ENCODE measurements at places on chromosomes 2 and 18.

DNA sequence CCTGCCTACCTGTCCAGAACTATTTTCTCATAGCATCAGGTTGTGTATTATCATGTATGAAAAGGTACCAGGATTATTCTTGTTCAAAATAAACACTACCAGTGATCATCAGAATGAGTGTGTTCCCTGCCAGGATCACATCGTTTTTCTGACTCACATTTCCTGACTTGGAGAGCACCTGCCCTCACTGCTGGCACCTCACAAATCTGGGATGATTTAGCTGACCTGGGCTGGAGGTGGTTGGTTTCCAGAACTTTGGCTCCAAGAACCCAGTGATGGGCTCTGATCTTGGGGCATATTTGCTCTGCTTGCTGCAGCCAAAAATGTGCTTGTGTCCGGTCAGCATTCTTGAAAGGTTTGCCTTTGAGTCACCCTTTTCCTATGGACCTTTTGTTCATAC lies 836.3 kb upstream of the ACVR2A start:
- DNase-seq = no peak

GRCh38 chr2:8244639-8245038 lies 437.2 kb upstream of the ID2 start:
- DNase-seq = no peak

DNA sequence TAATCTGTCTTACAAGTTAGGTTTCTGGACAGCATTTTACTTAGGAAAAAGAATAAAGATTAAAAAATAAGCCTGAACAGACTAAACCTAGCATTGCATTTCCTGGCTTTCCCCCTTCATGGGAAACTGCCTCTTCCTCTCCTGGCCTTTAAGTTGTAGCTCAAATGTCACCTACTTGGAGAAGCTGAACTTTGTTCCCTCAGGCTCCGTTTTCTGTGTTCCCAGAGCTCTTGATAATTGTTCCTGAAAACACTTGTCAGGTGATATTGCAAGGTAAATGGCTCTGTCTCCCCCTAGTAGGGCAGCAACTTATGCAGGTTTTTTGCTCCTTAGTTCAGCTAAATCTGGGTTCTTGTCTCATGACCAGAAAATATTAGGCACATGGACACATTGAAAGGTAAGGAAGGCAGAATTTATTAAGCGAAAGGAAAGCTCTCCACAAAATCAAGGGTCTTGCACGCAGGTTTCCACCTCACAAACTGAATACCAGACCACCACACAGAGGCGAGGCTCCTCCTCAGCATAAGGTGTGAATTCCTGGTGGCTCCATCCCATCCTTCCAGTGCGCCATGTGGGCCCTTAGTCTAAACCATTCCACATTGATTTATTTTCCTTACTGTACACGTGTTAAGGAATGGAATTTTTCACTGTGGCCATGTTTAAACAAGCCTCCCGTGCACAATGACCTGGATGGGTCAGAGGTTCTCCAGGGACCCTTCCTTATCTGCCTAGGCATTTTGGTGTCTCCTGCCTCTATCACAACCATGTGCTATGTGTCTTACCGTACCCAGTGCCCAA lies 229.3 kb downstream of the HNMT start:
- DNase-seq = no peak

- DNase-seq = no peak
Observed at GRCh38 chr2:101930019-101930418, 61.7 kb upstream of the IL1R2 start.

DNA sequence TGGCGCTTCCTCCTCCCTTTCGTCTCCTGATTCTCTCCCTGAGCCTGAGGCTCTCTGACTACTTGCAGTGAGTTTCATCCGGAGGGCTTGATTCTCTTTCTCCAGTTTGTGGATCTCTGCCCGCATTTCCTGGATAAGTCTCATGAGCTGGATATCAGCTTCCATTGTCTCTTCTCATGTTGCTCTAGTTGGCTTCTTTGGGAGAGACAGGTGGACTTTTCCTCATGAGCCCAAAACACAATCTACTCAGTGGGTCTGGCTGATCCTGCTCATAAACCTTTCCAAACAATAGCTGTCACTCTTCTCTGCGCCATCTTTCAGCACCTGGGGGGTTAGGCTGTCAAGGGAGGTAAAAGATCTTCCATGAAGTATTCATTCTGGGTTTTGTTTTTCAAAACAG lies at the start of gene CCDC195:
Gene CCDC195 (minus strand): TSS at position 165 of the 400 bp plus-strand sequence. CDS start 0 bp downstream, at position 165.
- no peak for DNase-seq

DNA sequence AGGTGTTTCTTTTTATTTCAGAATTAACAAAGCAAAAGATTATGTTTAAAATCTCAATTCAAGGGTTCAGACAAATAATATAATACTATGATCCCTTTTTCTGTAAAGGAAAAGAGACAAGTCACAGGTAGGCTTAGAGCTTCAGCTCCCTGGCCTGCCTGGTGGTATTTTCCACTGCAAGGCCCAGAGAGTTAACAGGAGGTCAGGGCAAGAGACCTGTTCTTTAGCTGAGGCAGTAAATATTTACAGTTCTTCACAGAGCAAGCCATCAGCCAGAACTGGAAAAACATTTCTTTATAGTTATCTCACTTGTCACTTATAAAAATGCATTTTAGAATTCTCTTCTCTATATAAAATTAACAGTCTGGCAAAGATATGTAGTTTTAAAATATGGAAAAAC lies 70.1 kb downstream of the EPG5 start:
- DNase-seq = no peak

DNA sequence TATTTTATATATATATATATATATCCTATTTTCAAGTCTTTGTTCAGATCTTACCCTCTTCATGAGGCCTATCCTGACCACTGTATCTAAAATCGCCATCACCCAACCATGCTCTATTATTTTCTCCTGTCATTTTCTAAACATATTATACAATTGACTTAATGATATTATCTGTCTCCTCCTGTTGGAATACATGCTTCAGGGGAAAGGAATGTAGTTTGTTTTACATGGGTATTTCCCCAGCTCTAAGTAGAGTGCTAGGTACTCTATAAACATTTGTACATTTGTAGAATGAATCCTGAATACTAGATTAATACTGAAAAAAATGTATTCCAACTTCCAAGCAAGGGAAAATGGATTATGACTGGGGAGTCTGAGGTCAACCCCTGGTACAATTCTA lies 26.2 kb downstream of the TTC21B start:
- DNase-seq = no peak

DNA sequence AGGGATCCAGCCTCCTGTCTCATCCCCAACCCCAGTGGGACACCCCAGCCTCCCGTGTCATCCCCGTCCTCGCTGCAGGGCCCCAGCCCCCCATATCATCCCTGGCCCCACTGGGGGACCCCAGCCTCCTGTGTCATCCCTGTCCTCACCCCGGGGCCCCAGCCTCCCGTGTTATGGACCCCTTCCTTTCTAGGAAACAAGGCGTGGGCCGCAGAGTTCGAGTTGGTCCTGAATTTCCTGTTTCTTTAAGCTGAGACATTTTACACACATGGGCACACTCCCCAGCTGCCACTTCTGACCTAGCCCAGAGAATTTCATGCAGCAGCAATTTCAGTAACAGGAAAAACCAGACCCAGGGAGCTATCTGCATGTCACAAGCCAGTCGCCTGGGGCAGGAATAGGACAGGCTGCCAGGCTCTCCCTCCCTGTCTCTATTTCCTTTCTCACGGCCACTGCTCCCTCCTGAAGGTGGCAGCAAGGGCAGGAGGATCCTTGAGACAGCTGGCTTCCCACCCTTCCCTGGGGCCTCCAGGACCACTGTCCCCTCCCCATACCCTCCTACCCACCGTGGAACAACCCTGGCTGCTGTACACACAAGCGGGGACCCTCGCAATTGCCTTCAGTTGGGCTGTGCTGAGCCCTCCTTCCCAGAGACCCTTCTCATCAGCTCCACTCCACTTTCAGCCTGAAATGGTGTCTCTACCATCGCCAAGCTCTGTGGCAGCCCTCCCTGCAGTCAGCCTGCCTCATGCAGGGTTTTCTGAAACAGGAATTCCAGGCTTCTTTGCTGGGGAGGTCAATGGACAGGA lies 141.9 kb upstream of the ID2 start:
- peak; percentile 69 for DNase-seq

DNA sequence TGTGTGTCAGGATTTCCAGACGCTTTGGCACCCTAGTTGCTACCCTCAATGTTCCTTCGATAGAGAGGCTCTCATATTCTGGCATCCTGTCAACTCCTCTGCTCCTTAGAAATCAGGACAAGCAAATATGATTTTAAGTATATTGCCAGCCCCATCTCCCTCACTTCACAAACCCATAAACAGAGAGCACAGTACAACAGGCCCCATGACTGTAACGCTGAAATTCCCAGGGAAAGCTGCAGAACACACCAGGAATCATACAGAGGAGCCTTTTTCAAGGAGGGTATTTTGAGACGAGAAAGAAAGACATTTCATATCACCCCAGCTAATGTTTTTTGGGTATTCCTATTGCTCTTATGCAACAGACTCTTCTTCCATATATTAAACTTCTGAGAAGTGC lies 162.9 kb downstream of the NAPG start:
- no peak for DNase-seq

GRCh38 chr2:26692279-26692896 lies at the start of gene KCNK3:
KCNK3 (plus strand) TSS chr2:26692722; CDS start chr2:26692876, 154 bp downstream.
- peak; percentile 76 for DNase-seq

DNA sequence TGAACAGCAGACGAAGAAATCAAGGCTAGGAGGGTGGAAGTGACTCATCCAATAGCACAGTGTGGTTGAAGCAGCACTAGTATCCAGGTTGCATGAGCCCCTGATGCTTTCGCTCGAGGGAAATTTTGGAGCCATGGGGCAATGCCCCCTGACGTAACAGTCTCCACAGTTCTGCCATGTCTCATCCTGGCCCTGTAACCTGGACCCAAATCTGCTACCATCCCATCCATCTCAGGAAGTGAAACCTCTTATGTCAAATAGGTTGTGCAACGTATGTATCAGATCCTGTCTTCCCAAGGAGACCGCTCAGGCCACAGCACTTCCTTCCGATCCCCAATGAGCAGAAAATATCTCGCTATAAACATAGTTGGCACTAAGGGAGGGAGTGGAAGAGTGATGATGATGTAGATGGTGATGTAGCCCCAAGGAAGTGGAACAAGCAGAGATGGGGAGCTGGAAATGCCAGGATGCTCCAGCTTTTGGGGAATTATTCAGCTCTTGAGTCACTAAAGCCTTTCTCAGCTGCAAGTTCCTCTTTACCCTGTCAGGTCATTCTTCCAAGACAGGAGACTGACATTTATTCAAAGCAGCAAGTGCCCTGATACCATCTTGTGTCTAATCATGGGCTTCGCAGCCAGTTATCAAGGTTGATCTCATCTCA lies 3.0 kb upstream of the IL1B start:
- no peak for DNase-seq

GRCh38 chr2:211457325-211457724 lies 900.9 kb downstream of the CPS1 start:
- no peak for DNase-seq

DNA sequence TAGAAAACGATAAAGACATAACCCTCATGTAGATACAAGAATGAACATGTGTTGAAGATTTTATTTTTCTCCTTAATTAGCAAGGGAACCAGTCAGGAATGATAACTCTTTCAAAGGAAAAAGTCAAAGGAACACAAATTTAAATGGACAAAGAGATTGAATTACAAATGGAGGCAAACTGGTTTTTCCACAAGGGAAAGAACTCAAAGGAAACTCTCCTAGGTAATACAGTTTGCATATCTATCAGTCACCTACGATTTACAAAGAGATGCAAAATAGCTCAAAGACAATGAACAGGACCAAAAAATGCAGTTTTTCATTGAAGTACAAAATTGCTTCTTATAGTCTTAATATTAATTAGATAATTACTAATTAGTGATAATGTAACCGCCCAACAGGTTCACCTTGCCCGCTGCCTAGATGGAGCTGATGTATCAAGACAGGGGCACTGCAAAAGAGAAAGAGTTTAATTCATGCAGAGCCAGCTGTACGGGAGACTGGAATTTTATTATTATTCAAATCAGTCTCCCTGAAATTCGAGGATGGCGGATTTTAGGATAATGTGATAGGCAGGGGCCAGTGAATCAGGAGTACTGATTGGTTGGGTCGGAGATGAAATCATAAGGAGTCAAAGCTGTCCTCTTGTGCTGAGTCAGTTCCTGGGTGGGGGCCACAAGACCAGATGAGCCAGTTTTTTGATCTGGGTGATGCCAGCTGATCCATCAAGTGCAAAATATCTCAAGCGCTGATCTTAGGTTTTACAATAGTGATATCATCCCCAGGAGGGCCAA lies 151.0 kb downstream of the TMEM17 start:
- no peak for DNase-seq

- DNase-seq = peak; percentile 60
Observed at GRCh38 chr2:17594533-17595401, 54.3 kb downstream of the VSNL1 start.

- DNase-seq = no peak
Observed at GRCh38 chr2:241443486-241444223, 64.7 kb downstream of the STK25 start.

DNA sequence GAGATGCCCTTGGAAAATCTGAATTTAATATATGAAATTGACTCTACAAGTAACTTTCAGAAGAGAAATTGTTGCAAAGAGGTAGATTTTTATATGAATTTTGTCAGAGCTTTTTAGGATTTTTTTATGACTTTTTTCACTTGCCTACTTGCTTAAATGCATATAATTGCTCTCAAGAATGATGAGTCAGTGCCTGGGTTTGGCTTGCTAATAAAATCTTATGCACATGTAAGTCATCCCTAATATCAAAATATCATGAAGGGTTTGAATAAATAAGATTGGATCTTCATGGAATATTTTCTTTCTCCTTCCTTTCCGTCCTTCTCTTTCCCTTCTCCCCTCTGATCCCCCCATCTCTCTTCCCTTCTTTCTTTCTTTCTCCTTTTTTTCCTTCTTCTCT lies 354.1 kb downstream of the TXNL1 start:
- DNase-seq = no peak

GRCh38 chr2:43906448-43907109 lies 67.8 kb downstream of the ABCG8 start:
- no peak for DNase-seq

GRCh38 chr2:104658904-104659591 lies 194.9 kb upstream of the POU3F3 start:
- no peak for DNase-seq

DNA sequence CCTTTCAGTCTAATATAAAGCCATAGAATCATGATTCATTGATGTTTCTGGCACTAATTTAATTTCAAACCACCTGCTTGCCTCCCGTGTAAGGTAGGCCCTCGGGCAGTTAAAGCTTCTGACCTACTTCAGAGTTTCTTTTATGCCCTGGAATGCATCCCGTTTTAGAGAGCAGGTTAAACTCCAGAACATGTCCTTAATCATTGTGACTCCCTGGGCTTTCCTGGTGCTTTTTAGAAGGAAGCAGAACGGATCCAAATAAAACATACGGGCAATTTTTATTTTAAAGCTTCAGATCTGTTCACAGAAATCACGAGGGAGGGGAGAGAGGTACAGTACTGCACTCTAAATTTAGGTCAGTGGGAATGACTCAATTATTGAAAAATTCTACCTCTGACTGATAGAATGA lies 134.8 kb downstream of the GCA start:
- peak; percentile 5 for DNase-seq

GRCh38 chr18:9709304-9709877 lies 1.3 kb downstream of the RAB31 start:
- no peak for DNase-seq
